ENCODE measurements at places on chromosomes 3 and 15. TPM values are rescaled to one million over a fixed set of nuclear protein-coding genes. Genes with fewer than 3 reads are reported as not detected.

- no peak for DNase-seq
These were observed 10.0 kb downstream of the ATR start for GRCh38 chr3:142568393-142569017.

GRCh38 chr15:96692826-96693225 lies 362.3 kb downstream of the NR2F2 start:
- no peak for DNase-seq

DNA sequence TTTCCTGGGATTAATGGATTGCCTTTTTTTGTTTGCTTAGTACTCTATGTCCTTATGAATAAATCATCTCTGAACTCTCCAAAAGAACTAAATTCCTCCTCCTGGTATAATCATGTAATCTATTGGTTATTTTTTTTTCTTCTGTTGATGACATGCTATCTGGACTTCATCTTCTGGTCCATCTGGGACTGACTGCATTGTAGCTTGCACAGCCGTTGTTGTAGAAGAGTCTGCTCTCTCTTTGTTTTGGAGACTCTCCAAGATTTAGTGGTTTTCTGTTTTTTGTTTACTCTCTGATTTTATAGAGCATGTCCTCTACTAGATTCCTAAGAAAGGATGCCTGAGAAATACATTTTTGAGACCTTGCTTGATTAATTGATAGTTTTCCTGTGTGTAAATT lies 19.1 kb downstream of the IREB2 start:
- no peak for DNase-seq

GRCh38 chr3:113560831-113561623 lies 28.7 kb downstream of the SIDT1 start:
- DNase-seq, result no peak

DNA sequence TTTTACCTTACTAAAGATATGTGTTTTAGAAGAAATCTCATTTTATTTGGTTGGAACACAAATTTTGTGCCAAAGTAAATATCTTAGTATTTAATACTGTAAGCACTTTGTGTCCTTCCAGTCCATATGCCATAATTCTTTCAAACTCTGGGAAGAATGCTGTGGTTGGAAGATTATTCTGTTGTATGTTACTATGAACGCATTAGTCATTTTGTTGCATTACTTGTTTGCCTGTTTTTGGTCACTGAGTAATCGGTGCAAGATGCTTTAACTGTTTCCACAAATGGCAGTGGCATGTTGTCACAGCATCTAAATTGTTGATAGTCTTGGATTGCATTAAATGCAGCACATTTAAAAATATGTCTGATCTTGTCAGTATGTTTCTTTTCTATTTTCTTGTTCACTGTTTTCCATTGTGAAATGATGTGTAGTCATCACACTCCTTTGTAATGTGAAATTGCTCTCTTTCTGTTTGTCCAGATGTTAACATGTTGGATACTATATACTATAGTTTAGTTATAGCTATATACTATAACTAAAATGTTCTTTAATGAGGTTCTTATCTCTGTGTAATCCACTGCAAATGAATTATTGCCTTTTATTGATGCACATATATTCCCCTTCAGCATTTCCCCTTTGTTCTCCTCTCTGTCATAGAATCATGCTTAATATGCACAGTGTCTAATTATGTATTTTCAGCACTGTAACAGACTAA lies 89.9 kb upstream of the FLNB start:
- DNase-seq, result no peak

GRCh38 chr3:160128056-160128455 lies 97.2 kb upstream of the C3orf80 start:
- DNase-seq, result no peak

Gene DLL4
- total RNA-seq, result 2.0 TPM

Measured in neural crest cell (in vitro differentiated cells).